ENCODE measurements at places on chromosomes 6 and 20. TPM values are rescaled to one million over a fixed set of nuclear protein-coding genes. Genes with fewer than 3 reads are reported as not detected.

The ENPP4 gene
- 7.6 TPM for total RNA-seq

The HCK gene
- 0.14 TPM for total RNA-seq

The MUC22 gene
- total RNA-seq, result not detected

The BNIP5 gene
- total RNA-seq, result not detected

The ROS1 gene
- total RNA-seq, result not detected

The TCP11 gene
- total RNA-seq, result not detected

The OLIG3 gene
- total RNA-seq, result not detected

The RAD21L1 gene
- not detected for total RNA-seq

The RXRB gene
- 43.9 TPM for total RNA-seq

The ULBP3 gene
- total RNA-seq, result 0.45 TPM

The SHLD1 gene
- total RNA-seq, result 11.6 TPM

The GJA10 gene
- not detected for total RNA-seq

The PLEKHG1 gene
- total RNA-seq, result 0.29 TPM

The GPLD1 gene
- 0.45 TPM for total RNA-seq

The LCA5 gene
- 0.07 TPM for total RNA-seq

Measured in natural killer cell treated with Interleukin-12 subunit alpha and Interleukin-12 subunit beta and Interleukin-15 and Interleukin-18, amount 100 ng/mL, for 72 hours (primary cell).